ENCODE measurements at places on chromosomes 2 and 18.

GRCh38 chr18:30709595-30709994, 332.9 kb downstream of the DSC3 start:
- no peak for DNase-seq

DNA sequence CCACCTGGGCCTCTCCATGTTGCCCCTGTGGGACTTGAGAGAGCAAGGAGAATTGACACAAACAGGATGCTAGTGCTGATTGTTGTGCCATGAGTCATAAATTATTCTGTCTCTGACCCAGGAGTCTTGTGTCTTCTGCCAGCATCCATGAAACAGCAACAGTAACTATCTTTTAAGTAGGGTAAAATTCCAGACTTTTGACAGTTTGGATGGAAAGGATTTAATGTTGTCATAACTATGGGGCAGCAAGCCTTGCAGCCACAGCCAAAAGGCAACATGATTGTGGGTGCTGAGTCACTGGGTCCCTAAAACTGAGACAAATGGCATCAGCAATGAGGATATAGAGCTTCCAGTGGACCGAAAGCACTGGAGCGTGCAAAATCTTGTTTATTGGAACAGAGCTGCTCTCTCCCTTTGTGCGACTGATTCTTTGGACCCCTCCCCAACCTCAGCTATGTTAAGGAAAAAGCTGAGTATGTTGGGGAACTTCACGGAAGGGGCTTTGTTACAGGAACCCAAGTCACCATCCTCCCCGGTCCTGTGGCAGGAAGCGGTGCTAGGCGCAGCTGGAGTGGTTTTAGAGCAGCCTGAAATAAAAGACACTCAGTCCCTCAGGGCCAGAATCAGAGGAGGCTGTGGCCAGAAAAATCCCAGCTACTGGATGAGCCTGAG, 9.6 kb upstream of the ITPRIPL1 start:
- DNase-seq, result peak; percentile 82

GRCh38 chr2:214624166-214624760, 185.2 kb downstream of the BARD1 start:
- DNase-seq, result no peak

DNA sequence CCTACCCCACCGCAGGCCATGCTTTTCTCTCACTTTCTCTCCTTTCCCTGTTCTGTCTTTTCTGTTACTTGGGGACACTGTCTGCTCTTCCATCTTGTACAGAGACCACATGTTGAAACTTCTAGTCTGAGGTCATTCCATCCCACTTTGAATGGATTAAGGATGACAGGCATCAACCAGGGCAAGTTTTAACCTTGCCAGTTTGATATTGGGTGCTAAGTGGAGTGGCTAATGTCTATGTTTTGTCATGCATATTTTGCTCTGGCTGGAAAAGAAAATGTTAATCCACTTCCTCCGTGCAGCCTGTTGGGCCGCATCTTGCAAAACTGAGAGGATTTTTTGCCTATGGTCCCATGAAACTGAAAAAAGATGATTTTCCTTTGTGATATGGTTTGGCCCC, 205.5 kb upstream of the SESTD1 start:
- no peak for DNase-seq

DNA sequence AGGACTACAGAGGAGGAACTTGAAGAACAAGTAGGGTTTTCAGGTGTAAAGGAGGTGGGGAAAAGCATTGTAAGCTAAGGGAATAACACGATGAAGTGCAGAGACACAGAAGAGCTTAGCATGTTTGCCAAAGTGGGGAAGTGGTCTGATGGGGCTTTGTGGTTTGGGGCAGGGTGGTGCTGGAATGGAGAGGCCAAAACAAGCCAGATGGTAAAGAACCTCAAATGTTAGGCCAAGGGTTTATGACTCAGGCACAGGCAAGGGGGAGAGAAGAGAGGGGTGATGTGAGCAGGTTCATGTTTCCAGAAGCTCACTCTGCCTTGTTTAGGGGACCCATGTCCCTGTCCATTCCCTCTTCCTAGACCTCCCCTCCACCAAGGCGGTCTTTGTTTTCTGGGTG, 104.5 kb upstream of the YWHAQ start:
- DNase-seq, result no peak

DNA sequence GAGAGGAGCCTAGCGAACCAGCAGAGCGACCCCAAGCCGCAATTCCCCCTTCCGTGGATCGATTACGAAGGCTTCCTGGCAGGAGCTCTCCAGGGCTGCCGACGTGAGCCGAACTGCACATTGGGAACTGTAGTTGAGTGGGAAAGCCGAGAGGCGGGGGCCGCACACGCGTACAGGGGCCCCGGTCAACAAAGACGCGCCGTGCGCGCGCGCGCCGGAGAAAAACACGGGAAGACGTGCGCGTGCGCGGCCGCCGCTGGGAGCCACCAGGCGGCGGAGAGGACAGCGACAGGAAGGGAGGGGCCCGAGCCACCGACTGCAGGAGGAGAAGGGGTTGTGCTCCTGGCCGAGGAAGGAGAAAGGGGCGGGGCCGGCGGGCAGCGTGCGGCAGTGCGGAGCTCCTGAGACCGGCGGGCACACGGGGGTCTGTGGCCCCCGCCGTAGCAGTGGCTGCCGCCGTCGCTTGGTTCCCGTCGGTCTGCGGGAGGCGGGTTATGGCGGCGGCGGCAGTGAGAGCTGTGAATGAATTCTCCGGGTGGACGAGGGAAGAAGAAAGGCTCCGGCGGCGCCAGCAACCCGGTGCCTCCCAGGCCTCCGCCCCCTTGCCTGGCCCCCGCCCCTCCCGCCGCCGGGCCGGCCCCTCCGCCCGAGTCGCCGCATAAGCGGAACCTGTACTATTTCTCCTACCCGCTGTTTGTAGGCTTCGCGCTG, at the start of gene SPAST:
Gene SPAST (plus strand): TSS at position 247 of the 711 bp plus-strand sequence. CDS start 276 bp downstream, at position 523.
- DNase-seq, result peak; percentile 98

DNA sequence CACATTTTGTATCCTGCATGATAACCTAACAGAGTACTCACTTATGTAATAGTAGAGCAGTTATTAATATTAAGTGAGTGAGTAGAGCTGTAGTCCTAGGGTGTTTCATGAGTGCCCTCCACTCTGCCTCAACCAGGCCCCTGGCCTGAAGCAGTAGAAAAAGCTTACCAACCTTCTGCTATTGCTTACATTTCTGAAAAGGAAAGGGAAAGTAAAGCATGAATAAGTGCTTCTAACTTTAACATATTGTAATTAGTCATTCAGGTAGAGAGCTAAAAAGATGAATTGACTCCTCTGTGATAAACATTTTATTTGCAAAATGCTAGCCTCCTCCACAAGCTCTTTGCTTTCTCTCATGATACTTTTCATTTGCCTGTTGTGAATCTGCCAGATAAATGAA, 94.7 kb upstream of the RPE start:
- DNase-seq, result no peak

- DNase-seq, result peak; percentile 95
These were observed 420.3 kb downstream of the PTPRM start for GRCh38 chr18:7987284-7987976.

GRCh38 chr2:146853741-146854444, 990.9 kb upstream of the ACVR2A start:
- DNase-seq, result peak; percentile 64

DNA sequence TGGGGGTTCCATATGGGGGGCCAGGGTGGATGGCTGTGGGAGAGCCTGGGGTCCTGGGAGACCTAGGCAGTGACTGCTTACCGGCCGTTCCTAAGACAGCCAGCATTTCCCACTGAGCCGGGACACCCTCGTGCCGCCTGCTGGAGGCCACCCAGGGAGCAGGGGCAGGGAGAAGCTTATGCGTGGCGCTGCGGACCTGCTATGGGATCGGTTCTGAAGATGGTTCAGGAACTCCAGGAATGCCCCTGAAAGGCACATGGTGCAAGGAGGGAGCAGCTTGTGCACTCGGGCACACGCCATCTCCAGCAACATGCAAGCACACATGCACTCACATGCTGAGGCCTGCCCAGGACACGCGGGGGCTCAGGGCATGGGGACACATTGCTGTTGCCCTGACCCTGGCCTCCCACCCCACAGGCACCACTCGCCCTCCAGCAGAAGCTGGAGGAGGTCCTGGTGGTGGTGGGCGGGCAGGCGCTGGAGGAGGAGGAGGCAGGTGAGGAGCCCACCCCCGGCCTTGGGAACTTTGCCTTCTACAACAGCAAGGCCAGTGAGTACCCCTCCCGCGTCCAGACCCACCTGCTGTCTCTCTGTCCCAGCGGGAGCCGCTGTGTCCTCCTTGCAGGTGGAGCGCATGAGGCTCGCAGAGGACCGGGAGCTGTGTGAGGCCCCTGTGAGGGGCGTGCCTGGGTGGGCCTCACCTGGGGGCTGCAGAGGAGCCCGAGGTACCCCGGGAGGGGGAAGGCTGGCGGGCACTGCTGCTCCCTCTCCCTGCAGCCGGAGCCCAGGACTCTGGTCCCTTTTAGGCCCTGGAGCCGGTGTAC, 4.1 kb downstream of the KLHL30 start:
- DNase-seq, result no peak

GRCh38 chr2:134233728-134234136, 20.1 kb upstream of the MGAT5 start:
- DNase-seq, result no peak

GRCh38 chr2:61988462-61989366, 83.2 kb downstream of the COMMD1 start:
- peak; percentile 21 for DNase-seq

GRCh38 chr2:121524685-121525425, 5.8 kb upstream of the RNU4ATAC start:
- no peak for DNase-seq

DNA sequence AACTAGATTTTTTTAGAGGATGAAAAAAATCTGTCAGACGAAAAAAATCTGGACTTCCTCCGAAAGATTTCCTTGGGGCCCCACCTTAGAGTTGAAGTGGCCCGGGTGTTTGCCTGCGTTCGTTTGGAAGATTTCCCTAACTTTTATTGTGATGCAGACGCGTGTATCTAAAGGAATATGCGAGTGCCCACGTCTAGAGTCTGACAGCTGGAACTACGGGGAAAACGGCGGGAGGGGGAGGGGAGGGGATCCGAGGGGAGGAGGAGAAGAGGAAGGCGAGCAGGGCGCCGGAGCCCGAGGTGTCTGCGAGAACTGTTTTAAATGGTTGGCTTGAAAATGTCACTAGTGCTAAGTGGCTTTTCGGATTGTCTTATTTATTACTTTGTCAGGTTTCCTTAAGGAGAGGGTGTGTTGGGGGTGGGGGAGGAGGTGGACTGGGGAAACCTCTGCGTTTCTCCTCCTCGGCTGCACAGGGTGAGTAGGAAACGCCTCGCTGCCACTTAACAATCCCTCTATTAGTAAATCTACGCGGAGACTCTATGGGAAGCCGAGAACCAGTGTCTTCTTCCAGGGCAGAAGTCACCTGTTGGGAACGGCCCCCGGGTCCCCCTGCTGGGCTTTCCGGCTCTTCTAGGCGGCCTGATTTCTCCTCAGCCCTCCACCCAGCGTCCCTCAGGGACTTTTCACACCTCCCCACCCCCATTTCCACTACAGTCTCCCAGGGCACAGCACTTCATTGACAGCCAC, 2.4 kb upstream of the SP9 start:
- no peak for DNase-seq

DNA sequence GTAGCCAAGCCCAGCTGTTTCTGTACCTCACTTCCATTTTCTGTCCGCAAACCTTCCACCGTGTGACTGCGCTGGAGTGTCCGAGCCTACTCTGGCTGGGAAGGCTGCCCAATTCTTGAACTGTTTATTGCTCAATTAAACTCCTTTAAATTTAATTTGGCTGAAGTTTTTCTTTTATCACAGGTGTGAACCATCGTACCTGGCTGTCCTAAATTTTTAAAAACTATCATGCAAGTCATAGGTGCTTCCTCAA, 6.2 kb upstream of the RNU2-63P start:
- DNase-seq, result no peak

- no peak for DNase-seq
These were observed 20.1 kb upstream of the REEP1 start for GRCh38 chr2:86357392-86357963.

GRCh38 chr2:84799772-84800171, 81.1 kb downstream of the TRABD2A start:
- DNase-seq, result no peak

- no peak for DNase-seq
These were observed 1105.8 kb upstream of the NXPH2 start for GRCh38 chr2:139885921-139886498.

DNA sequence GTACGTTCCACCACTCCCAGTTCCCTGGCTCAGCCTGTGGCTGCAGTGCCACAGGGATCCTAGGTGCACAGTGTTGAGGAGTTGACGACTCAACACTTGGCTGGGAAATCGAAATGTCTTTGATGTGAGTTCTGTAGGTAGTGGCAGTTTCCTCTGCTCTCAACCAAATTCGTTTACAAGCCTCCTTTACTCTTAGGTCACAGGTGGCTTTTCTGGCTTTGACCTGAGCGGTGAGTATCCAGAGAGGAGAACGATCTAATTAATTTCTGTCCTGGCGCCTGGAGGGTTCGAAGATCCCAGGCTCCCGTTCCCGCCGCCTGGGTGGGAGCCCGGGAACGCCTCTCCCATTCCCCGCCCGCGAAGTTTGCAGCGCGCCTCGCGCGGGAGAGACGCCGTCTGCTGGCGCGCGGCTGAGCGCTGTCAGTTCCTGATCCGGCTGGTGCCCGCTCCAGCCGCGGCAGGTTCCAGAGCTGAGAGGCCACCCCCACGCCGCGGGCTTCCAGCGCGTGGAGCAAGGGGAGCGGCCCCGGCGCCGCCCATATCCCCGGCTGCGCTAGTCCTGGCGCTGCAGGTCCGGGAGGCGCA, at the start of gene LAMA3:
Gene LAMA3 (plus strand): TSS at position 423 of the 585 bp plus-strand sequence. CDS start 231 bp downstream, outside the sequence.
- peak; percentile 47 for DNase-seq

DNA sequence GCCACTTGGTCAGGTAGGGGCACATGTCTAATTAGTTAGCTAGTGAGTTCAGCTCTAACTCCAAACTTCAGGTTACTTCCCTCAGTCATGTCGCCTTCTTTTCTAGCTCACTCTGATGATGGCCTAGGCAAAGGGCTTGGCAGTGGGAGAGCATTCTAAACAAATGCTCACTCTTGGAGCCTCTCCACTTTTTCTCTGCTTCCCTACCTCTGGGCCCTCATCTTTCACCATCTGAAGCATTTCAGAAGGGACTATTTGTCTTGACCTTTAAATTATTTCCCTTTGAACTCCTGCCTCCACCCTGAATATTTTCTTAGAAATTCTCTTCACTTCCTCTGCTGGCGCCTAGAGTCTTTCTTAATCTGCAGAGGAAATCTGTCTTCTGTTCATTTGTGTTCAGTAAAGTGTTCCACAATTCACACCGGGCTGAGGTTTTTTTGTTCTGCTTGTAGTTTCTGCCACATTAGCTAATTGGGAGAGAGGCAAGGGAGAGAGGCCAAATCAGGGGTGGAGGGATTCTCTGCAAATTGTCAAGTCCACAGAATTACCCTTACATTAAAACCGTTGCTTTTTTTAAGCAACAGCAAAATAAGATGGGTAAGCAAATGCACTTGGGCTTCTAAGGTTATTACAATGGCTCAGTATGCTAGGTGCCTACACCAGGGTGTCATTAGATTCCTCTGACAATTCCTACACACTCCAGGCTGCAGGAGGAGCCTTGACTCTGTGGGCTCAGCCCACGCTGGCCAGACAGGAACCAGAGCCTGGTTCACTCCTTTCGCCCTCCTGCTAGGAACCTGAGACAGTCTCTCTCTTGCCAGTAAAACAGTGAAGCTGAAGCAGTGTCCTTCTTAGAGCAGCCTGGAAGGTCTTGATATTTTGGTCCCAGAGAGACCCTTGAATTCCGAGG, 5.5 kb downstream of the MSGN1 start:
- DNase-seq, result no peak

- no peak for DNase-seq
These were observed 849 bp upstream of the VRK2 start for GRCh38 chr2:58045580-58046334.
